NCI-H1417 (cell line): ENCODE measurements at places on chromosomes 11 and 22.

DNA sequence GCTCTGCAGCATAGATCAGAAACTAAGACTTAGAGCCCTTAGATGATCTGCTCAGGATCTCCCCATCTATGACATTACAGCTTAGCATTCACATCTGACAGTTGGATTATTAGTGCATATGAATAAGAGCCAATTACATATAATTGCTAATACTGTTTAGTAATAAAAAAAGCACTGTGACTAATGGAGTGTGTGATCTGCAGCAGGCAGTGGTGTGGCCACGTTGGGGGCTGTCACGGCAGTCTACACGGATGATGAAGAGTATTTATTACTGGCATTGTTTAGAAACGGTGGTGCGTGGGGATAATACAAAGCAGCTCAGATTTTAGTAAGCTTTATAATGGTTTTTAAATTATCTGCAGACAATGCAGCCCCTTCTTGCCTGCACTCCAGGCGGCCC is 93.5 kb upstream of the TIMP3 start:
- peak; percentile 81 for DNase-seq

DNA sequence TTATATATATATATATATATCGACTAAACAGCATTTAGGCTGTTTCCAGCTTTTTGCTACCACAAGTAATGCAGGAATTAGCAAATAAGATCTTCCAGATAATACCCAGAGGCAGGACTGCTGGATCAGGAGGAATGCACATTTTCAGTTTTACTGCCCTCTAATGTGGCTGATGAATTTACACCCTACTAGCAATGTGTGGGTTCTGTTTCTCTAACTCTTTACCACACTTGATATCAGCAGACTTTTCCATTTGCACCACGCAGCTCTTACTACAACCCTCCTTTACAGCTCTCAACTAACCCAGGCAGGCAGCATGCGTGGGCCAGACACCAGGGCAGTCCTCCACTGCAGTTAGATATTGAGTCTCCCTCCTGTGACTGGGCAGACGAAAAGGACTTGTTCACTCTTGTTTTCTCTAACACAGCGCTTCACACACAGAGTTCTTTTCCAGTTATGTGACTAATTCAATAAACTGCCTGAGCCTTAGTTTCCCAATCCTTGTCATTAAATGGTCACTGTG is 67.7 kb downstream of the IGLL5 start:
- DNase-seq = no peak

GRCh38 chr11:1873048-1873812 is 18.5 kb downstream of the PRR33 start:
- DNase-seq = no peak

DNA sequence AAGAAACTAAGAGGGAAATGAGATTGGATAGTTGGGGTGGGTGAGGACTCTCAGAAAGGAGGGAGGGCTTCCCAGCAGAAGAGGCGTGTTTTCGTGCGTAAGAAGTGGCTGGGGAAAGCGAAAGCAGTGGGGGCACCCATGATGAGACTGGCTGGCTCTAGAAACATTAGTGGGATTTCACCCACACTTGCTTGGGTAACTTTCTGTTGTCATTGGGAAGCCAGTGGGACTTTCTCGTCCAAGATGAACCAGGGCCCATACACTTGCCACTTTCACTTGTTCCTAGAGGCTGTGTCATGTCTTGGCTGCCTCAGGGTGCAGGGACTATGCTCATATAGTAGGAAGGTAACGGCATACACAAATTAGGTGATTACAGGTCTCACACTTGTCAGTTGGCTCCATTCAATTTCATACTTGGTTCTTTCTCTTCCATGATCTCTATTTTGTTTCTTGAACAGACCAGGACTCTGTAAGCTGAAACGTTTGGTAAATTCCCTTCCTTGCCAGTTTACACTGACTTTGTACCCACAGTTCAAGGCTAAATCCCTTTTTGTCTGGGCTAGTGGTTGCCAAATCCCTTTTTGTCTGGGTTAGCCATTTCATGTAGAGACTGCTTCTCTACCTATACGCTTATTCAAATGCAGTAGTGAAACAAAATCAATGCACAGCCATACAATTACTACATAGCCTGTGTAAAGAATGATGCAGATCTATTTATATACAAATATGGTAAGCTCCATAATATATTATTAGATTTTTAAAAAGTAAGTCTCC is 42.0 kb upstream of the CXCR5 start:
- DNase-seq = no peak

DNA sequence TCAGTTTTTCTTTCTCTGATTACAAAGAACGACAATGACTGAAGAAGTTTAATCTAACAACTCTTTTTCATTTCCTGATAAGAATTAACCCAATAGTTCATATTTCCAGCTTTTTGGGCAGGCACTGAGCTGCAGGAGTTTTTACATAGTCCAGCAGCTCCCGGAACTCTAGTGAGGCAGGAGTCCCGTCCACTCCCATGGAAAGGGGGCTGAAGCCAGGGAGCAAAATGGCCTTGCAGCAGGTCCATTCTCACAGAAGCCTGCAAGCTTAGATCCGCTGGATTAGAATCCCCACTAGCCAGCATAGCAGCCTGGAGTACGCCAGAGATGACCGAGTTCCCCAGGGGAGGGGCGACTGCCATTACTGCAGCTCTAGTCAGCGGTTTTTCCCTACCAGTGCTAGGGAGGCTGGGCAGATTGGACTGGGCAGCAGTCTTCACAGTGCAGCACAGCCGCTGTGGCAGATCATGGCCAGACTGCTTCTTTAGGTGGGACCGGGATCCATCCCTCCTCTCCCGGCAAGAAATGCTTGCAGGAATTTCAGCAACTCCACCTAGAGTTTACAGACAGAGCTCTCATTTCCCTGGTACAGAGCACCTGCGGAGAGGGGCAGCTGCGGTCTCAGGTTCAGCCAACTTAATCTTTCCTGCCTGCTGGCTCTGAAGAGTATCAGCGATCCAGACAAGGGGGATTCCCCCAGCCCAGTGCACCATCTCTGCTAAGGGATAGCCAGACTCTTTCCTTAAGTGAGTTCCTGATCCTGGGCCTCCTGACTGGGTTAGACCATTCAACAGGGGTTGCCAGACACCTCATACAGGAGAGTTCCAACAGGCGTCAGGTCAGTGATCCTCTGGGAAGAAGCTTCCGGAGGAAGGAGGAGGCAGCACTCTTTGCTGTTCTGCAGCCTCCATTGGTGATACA is 742 bp upstream of the CASP4 start:
- peak; percentile 59 for DNase-seq

DNA sequence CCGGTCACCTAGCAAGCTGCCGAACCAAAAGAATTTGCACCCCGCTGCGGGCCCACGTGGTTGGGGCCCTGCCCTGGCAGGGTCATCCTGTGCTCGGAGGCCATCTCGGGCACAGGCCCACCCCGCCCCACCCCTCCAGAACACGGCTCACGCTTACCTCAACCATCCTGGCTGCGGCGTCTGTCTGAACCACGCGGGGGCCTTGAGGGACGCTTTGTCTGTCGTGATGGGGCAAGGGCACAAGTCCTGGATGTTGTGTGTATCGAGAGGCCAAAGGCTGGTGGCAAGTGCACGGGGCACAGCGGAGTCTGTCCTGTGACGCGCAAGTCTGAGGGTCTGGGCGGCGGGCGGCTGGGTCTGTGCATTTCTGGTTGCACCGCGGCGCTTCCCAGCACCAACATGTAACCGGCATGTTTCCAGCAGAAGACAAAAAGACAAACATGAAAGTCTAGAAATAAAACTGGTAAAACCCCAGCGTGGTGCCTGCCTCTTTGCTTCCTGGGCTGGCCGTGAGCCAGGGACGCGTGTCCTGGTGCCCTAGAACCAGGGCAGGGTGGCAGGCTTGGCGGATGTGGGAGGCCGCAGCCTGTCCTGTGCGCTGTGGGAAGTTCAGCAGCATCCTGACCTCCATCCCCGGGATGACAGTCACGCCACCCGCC is 13.2 kb downstream of the CCND1 start:
- no peak for DNase-seq

DNA sequence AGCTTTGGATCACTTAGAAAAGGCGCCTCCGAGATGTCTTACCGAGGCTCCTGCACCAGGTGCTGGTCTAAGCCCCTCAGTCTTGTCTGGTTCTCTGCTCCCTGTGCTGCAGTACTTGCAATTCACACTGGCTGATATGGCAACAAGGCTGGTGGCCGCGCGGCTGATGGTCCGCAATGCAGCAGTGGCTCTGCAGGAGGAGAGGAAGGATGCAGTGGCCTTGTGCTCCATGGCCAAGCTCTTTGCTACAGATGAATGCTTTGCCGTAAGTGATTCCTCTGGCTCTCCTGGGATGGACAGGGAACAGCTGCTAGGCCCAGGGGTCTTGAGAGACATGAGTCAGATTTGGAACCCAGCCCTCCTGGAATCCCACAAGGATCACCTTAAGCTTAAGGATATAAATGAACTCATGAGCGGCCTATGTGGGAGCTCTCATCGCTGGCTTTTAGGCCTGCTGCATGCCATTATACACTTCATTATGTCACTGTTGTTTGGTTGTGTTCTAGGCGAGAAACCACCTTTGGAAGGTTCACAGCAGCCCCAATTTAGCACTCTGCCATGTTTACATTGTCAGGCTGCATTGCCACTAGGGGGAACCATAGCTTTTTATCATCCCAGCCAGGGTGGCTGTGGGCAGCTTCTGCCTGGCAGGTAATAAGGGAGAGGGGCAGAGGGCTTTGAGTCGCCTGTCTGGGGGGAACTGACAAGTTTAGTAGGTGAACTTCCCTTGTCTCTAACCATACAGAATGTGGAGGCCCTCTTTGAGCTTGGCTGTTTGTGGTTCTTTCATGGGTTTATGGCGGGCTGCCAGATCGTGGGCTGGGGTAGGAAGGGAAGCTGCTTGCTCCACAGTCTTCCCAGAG is 8.5 kb downstream of the ACAD8 start:
- DNase-seq = peak; percentile 57

- DNase-seq = no peak
Measured at GRCh38 chr22:44192098-44192815, 11.5 kb downstream of the PARVG start.

GRCh38 chr22:37509059-37509860 is 10.0 kb downstream of the CARD10 start:
- DNase-seq = no peak
